NCI-H2081 (cell line): ENCODE measurements at places on chromosomes 4 and X.

- no peak for DNase-seq
Observed at GRCh38 chrX:32126997-32127396, 1055.2 kb upstream of the FTHL17 start.

GRCh38 chr4:186104890-186105646, 564 bp downstream of the FAM149A start:
- DNase-seq, result no peak

- no peak for DNase-seq
Observed at GRCh38 chr4:30865691-30866090, 145.5 kb downstream of the PCDH7 start.

DNA sequence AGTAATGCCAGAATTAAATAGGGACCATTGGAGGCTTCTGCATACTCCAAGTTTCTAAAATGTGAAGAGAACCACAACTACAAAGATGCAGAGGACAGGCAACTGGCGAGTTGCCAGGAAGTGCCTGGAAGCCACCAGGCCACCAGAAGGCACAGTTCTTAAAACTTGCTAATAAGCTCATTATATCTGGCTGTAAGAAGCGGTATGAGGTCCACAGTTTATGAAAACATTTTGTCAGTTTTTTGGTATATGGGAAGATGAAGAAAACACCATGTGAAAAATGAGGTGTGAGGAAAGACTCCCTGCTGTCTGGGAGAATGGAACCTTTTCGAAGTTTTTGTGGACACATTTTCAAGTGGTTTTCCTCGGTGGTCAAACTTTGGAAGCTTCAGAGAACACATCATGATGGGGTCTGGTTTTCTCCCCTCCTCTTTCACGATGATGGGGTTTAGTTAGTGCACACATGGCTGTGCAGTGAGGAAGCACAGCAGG, 202.7 kb downstream of the NR3C2 start:
- DNase-seq, result no peak

DNA sequence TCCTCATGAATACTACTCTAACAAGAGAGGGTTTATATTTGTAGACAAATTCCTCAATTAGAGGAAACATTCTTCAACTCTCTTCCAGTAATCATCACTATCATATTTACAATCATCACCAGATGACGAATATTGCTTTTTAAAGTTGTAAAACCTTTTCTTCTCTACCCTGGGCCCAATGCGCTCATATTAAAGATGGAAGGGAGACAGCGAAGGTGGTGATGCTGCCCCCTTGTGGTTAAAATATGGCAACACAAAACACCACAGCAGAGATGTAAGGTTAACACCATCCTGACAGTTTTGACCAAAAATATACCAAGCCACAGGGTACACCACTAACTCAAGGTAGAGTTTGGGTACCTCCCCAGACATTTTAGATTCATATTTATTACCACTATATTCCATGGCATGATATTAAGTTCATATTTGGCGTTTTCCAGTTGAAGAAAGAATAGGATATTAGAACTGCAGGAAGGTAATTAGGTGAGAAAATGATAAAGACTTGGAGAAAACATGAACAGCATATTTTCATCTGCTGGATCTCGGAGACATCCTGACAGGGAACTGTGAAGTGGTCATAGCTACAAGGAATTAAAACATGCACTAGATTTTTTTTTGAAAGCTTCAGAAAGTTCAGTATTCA, 72.8 kb downstream of the SLC9A7 start:
- peak; percentile 16 for DNase-seq

DNA sequence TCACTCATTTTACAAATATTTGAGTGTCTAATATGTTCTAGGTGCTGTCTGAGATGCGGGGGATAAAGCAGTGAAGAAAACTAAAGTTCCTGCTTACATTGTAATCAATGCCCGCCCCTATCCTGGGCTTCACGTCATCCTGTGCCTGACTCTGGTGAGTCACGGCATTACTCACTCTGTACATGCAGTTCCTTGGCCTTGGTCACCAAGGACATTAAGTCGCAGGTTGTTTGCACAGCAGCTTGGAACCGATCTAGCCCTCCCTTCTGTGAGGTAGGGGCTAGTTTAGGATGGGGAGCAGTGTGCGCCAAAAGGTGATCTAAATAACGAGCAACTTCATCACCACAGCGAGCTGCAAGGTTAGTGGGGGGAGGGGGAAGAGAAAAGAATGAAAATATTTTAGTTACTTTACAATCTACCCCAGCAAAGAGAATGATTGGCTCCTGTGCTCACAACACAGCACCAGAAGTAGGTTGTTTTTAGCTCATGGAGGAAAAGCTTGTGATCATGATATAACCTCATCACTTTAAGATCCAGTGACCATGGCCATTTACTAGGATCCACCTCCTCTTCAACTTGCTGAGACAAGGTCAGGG, 48.0 kb upstream of the HDAC8 start:
- DNase-seq, result no peak

GRCh38 chr4:109440948-109441347, 7.3 kb downstream of the SEC24B start:
- DNase-seq, result no peak

DNA sequence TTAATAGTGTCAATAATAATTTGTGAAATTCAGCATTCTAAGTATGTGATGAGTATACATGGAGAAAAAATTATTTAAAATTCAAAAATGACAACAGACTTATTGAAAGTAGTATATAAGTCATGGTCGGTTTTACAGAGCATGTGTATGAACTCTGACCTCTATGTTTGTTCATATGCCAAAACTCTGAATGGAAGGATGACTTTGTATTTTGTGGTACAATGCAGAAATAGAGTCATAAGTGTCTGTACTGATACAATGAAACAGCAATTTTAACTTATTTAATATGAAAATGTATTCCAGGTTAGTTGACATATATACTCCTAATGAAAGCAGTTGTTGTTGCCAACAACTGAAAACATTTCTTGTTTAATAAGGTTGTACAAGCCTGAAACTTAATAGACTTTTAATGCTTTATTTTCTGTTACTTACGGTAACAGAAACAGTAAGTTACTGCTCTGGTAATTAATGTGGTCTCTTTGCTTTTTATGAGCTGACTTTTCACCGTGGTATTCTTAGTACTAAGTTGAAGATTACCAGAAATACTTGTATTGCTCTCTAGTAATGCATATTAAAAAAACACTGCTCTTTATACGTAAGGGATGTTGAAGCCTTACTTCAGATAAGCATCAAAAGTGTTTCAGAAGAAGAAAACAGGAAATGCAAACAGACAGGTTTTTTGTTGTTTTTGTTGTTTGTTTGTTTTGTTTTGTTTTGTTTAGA, 1.9 kb downstream of the UBE2K start:
- no peak for DNase-seq

- peak; percentile 2 for DNase-seq
Observed at GRCh38 chr4:186021461-186022167, 47.3 kb upstream of the TLR3 start.

- no peak for DNase-seq
Observed at GRCh38 chr4:61571761-61572559, 371.8 kb downstream of the ADGRL3 start.

GRCh38 chrX:139692506-139692849, 15.5 kb downstream of the MCF2 start:
- no peak for DNase-seq

DNA sequence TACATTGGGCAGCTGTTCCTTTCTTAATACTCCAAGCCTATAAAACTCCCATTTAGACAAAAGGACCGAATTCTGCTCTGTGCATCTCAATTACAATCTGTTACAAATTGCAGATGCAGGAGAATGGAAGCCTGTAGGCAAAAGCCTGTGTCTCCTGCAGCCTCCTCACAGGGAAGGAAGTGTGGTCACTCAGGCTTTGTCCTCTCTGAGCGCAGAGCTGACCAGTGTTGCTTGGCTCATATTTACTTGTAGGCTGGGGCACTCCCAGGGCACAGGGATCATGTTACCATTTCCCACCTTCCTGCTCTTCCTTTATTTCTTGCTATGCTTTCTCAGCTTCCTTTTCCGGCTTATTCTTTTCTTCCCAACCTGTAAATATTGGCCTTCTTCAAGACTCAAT, 15.7 kb downstream of the SUPT20HL2 start:
- DNase-seq, result no peak

GRCh38 chrX:124690495-124690894, 344.1 kb downstream of the SH2D1A start:
- no peak for DNase-seq

DNA sequence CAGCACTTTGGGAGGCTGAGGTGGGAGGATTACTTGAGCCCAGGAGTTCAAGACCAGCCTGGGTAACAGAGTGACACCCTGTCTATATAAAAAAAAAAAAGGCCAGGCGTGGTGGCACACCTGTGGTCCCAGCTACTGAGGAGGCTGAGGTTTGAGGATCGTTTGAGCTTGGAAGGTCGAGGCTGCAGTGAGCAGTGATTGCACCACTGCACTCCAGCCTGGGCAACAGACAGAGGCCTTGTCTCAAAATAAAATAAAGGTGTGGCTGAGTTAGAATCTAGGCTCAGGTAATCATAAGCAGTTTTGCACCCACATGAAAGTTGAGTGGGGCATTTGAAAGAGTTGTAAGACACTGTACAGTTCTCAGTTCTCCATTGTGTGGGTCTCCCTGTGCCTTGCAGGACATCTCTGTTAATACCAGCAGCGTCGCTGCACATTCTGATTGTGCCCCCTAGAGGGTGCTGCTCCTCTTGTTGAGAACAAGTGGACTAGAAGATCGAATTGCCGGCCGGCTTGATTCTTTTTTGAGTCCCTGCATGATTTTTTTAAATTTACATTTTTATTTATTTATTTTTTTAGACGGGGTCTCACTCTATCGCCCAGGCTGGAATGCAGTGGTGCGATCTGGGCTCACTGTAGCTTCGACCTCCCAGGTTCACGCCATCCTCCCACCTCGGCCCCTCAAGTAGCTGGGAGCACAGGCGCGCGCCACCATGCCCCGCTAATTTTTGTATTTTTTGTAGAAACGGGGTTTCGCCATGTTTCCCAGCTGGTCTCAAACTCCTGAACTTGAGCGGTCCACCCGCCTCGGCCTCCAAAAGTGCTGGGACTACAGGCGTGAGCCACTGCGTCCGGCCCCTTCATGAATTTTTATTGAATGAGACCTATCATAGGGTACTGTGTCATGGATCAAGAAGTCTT, 73.6 kb upstream of the RBMX start:
- DNase-seq, result peak; percentile 55
